ENCODE measurements at places on chromosomes 6 and 20.

DNA sequence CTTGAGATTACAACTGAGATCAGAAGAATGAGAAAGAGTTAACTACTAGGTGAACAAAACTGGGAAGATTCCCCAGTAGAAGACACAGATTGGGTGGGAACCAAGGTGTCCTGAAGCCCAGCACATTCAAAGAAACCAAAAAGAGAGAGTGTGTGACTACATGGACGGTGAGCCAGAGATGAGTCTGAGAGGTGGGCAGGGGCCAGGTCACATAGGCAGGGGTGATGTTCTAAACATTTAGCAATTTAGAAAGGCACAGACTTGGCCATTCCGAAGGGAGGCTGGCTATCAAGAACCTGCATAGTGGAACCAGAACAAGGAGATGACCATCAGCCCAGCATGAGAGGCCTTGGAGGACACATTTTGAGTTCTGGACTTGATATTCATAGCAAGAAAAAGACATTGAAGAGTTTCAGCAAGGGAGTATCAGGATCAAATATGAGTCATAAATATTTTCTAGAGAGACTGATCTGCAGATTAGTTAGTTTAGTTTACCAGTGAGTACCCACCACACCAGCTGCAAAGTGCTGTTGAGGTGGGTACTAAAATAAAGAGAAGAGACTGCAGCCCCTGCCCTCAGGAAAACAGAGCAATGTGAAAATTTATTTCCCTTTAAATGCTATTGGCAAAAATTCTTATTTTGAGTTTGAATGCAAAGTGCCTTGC, 340.5 kb upstream of the PRDM1 start:
- DNase-seq = no peak

- DNase-seq = no peak
These were observed 5.7 kb upstream of the OSTM1 start for GRCh38 chr6:108080010-108080780.

DNA sequence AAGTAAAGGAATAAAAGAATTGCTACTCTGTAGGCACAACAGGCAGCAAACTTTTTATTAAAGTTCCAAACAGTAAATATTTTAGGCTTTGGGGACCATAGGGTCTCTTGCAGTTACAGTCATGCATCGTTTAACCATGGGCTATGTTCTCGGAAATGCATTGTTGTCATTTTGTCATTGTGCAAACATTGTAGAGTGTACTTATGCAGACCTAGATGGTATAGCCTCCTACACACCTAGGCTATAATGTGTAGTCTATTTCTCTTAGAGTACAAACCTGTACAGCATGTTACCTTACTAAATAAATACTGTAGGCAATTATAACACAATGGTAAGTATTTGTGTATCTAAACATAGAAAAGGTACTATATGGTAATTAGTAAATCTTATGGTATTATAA, 54.7 kb downstream of the CDS2 start:
- no peak for DNase-seq

- no peak for DNase-seq
These were observed 217.3 kb upstream of the PREP start for GRCh38 chr6:105619971-105620741.

DNA sequence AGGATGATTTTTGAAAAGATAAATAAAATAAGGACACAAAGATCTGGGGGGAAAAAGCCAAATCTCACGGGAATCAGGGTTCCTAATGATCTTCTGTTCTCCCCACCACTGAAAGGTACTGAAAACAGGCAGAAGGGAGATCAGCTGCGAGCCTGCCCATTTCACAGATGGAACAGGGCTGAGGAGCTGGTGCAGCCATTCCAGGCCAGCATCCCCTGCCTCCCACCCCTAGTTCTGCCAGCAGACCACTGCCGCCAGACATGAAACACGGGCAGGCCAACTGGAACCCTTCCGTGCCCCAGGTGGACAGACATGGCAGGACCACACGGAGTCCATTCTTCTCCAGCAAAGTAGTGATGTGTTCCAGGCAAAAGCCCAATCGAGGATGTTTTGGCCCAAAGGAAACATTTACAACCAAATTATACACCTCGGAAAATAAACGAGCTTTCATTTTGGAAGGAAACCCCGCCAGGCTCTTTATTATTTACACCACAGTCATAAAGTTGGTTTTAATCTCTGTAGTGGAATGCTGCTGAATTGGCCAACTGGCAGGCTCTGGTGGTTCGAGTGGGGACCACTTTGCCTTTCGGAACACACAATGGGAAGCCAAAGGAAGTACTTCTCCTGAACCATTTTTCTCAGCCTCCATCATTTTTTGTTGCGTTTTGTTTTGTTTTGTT, 28.2 kb downstream of the ISM1 start:
- no peak for DNase-seq

DNA sequence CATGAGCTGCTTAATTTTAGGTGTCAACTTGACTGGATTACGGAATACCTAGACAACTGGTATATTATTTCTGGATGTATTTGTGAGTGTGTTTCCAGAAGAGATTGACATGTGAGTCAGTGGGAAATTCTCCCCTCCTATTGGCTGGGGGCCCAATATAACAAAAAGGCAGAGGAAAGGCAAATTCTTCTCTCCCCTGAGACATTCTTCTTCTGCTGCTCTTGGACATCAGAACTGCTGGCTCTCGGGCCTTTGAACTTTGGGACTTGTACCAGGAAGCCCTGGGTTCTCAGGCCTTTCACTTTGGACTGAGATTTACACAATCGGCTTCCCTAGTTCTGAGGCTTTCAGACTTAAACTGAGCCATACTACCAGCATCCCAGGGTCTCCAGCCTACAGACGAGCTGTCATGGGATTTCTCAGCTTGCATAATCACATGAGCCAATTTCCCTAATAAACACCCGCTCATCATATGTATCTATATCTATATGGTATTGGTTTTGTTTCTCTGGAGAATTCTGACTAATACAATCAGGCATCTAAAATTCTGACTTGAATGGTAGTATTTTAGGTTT, 7.6 kb upstream of the BTN3A3 start:
- no peak for DNase-seq

DNA sequence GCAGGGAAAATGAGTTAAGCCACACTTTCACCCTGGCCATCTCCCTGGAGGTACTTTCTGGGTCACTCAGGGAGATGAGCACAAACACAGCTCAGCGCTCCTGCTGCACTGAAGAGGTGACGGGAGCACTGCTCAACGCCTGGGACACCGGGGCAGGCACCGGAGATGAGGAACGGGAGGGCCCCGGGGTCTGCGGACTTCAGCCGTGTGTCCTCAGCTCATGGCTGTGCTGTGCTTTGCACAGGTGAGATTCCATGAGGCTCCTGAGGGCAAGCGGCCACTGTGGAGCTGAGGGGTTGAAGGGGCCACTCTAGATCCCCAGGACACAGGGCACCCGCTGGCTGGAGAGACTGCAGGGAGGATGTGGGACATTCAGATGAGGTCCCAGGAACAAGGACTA, 234.2 kb upstream of the EXOC2 start:
- DNase-seq = no peak

DNA sequence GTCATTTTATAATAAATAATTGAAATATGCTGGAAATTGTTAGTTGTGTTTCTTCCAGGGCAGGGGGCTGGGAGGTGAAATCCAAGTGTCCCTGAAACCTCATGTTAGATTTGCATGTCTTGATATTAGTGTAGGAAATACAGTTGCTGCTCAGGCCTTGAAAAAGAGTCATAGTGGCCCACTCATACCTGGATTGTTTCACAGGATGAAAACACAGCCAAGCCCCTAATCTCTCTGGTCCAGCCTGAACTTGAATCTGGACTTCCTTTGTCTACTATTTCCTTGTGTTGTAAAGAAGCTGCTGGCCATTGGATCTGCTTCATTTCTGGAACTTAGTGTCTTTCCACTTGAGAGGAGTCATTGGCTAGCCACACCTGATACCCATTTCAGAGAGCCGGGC, 108.8 kb upstream of the JARID2 start:
- no peak for DNase-seq

GRCh38 chr6:100554228-100554627, 89.5 kb upstream of the SIM1 start:
- peak; percentile 40 for DNase-seq

DNA sequence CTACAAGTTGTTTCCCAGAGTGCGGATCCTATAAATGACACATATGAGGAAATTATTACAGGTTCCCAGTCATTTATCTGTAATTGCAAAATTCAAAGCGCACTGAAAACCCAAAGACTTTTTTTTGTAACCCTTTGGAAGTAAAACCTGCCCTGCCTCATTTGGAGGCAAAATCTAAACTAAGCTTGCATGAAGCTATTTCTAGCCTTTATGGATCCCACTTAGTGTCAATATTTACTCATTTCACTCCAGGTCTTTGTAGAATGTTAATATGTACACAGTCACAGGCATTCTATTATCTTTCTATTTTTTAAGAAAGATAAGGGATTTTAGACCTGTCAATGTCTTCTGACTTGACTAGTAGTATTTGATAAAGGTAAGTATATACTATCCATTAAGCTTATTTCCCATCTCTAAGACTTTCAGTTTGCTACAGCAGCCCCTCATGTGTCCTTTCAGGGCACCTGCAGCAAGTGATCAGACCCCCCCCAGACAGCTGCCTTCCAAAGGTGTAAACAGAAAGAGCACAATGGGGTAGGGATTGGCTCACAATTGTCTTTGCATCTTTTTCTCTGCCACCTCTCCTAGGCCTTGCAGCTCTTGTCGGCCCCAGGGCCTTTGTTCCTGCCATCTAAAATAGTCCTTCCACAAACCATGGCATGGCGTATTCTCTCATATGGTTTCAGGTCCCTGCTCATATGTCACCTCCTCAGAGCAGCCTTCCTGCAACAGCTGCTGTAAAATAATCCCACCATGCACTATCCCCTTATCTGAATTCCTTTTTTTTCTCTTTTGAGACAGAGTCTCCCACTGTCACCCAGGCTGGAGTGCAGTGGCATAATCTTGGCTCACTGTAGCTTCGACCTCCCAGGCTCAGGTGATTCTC, 1.3 kb upstream of the REPS1 start:
- DNase-seq = peak; percentile 13

DNA sequence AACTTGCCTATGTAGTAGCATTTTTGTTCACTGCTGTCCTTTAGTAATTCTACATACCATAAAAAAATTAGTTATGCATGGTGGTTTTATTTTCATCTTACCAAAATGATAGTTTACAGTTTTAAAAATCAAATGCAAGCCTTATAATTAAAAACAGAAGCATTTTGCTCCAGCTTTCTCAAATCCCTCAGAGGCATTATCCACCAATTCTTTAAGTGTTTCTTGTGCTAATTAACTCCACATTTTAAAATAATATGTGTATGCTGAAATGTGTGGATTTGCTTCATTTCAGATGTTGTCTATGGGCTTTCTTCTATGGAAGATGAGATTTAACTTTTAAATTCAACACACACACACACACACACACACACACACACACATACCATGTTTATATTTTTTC, 49.3 kb downstream of the PCSK2 start:
- no peak for DNase-seq

DNA sequence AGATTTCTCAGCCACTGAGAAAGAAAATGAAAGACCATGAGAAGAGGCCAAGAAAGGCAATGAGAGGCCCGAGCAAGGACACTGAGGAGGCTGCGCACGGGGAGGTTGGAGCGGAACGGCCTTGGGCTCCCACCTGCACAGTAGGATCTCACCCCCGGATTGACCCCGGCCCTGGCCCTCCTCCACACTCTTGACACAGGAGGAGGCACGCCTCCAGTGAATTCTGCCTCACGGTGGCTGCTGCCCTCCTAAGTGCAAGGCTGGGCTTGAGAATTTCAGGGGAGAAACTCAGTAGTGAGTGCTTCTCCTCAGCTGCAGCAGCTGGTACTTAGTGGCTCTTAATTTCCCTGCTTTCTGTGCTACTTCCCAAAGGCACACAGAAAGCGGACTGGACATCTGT, 18.0 kb downstream of the MRPL14 start:
- no peak for DNase-seq

- DNase-seq = no peak
These were observed 177.0 kb downstream of the TENT5A start for GRCh38 chr6:81575442-81575841.

DNA sequence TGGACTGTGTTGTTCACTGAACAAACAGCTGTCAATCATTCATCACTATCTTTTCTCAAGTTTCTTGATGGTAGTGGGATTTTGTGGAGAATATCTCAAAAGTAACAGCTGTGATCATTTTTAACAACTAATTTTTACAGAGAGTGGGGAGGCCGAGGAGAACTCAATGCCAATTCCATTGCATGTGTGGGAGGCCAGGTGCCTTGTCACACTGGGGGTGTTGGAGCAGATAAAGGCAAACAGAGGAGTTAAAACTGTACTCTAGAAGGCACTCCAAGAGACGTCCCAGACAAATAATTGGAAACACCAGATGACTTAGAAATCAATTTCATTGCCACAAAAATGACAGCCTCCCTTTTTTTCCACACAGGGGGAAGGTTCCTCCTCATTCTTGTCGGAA, 267.2 kb upstream of the PLCB4 start:
- DNase-seq = no peak

- no peak for DNase-seq
These were observed 855.2 kb upstream of the ADGRB3 start for GRCh38 chr6:67779876-67780275.

DNA sequence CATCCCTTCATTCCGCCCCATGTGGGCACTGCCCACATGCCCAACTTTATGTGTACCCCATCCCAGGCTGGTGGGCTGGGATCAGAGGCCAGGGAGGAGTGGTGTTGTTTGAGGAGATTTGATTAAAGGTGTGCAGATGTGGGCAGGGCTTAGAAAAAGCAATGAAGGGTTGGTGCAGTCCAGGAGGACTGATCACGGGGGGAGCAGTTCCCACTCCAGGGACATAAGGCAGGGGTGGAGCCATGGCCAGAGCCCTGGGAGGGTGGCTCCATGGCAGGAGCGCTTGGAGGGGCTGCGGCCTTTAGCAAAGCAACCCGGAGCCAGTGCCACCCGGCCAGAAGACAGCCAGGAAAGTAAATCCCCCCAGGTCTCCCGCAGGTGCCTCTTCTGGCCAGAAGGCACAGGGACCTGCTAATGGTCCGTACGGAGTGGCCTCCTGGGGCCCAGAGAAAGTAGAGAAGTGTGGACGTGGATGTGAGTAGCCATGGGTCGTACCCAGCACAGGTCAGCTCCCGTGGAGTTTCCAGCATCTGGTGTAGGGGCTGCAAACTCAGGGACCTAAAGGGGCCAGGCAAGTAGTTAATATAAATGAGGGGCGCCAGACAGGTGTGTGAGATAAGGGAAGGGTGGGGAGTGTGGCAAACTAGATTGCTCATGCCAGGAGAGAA, 62.1 kb upstream of the APCDD1L start:
- DNase-seq = no peak

DNA sequence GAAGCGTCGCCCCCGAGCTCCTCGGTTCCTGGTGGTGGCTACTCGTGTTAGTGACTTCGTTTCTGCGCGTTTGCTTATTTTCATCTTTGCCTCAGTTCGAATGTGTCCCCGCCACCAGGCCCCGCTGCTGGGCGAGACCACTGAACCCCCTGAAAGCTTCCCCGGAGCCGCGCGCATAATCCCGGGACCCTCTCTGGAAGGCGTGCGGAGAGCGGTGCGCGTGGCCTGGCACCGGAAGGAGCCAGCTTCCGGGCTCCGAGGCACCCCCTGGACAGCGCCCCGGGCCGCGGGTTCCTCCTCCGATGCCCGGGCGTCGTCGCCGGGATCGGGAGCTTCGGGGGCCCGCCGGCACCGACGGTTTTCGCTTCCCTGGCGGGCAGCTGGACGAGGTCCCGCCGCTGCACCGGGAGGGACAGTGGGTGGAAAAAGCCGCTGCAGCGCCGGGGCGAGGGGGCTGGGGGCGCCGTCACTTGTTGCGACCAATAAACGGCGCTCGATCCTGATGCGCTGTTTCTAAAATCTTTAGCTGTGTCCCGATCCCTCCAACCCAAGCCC, 643 bp upstream of the SLC35D3 start:
- peak; percentile 51 for DNase-seq

GRCh38 chr6:42923666-42924065, 5.6 kb upstream of the CNPY3 start:
- DNase-seq = no peak

GRCh38 chr6:28922004-28922820, 1.6 kb downstream of the TRIM27 start:
- no peak for DNase-seq

Data from NCI-H1092 treated with DMSO at 0.1 percent for 48 hours (cell line).